Fibroblast of lung (primary cell): ENCODE measurements at places on chromosomes 16 and 17. TPM values are rescaled to one million over a fixed set of nuclear protein-coding genes. Genes with fewer than 3 reads are reported as not detected.
A peak's percentile ranks its signal among the peaks of the same experiment; 100 is the strongest.

GRCh38 chr17:73226556-73227172, 33.8 kb downstream of the COG1 start:
- no peak for DNase-seq
- no peaks in the 10 kb centered on the region for H3K27me3 ChIP-seq
- H3K4me1 ChIP-seq = peaks cover 22% of the 10 kb centered on the region
- H3K4me3 ChIP-seq = no peak overlapping the region
- no peak overlapping the region for H3K27ac ChIP-seq

GRCh38 chr16:71626858-71627213, 852 bp downstream of the MARVELD3 start:
- H3K27me3 ChIP-seq = peaks cover 20% of the 10 kb centered on the region
- no peak overlapping the region for H3K4me3 ChIP-seq
- no peak overlapping the region for H3K27ac ChIP-seq
- no peaks in the 10 kb centered on the region for H3K36me3 ChIP-seq
- H3K4me1 ChIP-seq = no peaks in the 10 kb centered on the region
- DNase-seq = no peak

DNA sequence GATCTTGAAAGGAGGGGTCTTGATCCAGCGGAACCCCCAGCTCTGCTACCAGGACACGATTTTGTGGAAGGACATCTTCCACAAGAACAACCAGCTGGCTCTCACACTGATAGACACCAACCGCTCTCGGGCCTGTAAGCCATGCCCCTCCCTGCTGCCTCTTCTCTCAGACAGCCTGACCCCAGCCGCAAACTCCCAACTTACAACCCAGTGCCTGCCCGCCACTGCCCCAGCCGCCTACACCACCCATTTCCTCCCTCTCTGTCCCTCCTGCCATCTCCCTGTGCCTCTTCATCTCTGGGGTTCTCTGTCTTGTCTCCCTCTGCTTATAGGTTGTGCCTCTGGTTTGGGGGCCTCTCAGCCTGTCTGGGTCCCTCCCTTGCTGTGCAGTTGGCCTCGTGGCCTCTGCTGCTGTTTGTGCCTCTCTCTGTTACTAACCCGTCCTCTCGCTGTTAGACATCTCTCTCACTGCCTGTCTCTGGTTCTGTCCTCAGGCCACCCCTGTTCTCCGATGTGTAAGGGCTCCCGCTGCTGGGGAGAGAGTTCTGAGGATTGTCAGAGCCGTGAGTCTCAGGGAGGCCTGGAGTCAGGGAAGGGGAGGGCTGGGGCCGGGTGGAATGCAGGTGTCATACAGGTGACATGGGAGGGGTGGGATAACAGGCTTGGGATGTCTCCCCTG, 9.6 kb downstream of the ERBB2 start:
- no peaks in the 10 kb centered on the region for H3K27me3 ChIP-seq
- peaks cover 18% of the 10 kb centered on the region for H3K36me3 ChIP-seq
- H3K4me1 ChIP-seq = peaks cover 2% of the 10 kb centered on the region
- no peak overlapping the region for H3K27ac ChIP-seq
- no peak overlapping the region for H3K4me3 ChIP-seq

GRCh38 chr16:89266521-89267134, 49.1 kb downstream of the ZNF778 start:
- peaks cover 2% of the 10 kb centered on the region for H3K4me1 ChIP-seq
- peaks cover 20% of the 10 kb centered on the region for H3K36me3 ChIP-seq
- DNase-seq = no peak
- no peak overlapping the region for H3K27ac ChIP-seq

The AOC3 gene
- 0.17 and 0.26 TPM in 2 replicates for total RNA-seq

DNA sequence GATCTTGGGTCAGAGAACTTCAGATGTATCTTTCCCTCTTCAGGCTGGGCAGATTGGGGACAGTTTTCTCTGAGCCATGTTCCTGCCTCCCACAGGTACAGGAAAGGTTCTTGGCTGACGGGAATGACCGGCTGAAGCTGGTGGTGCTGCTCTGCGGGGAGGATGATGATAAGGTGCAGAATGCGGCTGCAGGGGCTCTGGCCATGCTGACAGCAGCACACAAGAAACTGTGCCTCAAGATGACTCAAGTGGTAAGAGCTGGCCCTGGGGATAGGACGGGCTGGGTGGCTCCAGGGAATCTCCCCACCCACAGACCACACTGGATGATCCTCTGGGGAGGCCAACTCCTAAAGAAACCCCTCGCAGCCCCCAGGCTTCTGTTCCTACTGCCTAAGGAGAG, 10.9 kb downstream of the SLC35G3 start:
- no peaks in the 10 kb centered on the region for H3K36me3 ChIP-seq
- H3K4me3 ChIP-seq = no peak overlapping the region
- peaks cover 3% of the 10 kb centered on the region for H3K27me3 ChIP-seq
- DNase-seq = no peak
- no peak overlapping the region for H3K27ac ChIP-seq

The TMEM235 gene
- total RNA-seq = not detected in 2 replicates

GRCh38 chr16:14337303-14338191, 266.4 kb downstream of the MRTFB start:
- no peaks in the 10 kb centered on the region for H3K36me3 ChIP-seq
- H3K27ac ChIP-seq = no peak overlapping the region
- no peaks in the 10 kb centered on the region for H3K4me1 ChIP-seq

DNA sequence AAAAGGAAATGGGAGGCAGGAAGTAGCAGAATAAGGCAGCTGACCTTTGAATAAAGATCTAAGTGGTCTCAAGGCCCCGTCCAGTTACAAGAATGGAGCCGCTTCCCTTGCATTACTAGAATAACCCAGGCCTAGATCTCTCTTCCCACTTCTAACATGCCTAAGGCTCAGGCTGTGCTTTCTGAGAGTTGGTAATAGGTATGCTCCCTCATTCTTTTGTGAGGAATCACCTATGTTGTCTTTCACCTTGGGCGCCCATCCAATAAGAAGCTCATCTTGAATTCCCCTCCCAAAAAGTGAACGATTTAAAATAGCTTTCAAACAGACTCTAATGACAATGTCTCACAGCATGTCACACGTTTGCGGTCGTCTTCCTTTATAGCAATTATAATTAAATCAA, 101.2 kb downstream of the KCNJ2 start:
- H3K27me3 ChIP-seq = no peaks in the 10 kb centered on the region
- H3K27ac ChIP-seq = no peak overlapping the region
- H3K4me3 ChIP-seq = no peak overlapping the region
- no peaks in the 10 kb centered on the region for H3K4me1 ChIP-seq

- no peaks in the 10 kb centered on the region for H3K36me3 ChIP-seq
- peak overlapping the region; percentile 38 for H3K27ac ChIP-seq
- peaks cover 14% of the 10 kb centered on the region for H3K4me1 ChIP-seq
- H3K4me3 ChIP-seq = no peak overlapping the region
- no peaks in the 10 kb centered on the region for H3K27me3 ChIP-seq
- peak; percentile 82 for DNase-seq
Observed at GRCh38 chr17:81039854-81040758, 5.2 kb downstream of the BAIAP2 start.

GRCh38 chr16:21167360-21167759, 8.9 kb downstream of the LDAF1 start:
- H3K27me3 ChIP-seq = no peaks in the 10 kb centered on the region
- peak; percentile 98 for DNase-seq
- H3K4me1 ChIP-seq = peaks cover 12% of the 10 kb centered on the region
- peaks cover 4% of the 10 kb centered on the region for H3K36me3 ChIP-seq

DNA sequence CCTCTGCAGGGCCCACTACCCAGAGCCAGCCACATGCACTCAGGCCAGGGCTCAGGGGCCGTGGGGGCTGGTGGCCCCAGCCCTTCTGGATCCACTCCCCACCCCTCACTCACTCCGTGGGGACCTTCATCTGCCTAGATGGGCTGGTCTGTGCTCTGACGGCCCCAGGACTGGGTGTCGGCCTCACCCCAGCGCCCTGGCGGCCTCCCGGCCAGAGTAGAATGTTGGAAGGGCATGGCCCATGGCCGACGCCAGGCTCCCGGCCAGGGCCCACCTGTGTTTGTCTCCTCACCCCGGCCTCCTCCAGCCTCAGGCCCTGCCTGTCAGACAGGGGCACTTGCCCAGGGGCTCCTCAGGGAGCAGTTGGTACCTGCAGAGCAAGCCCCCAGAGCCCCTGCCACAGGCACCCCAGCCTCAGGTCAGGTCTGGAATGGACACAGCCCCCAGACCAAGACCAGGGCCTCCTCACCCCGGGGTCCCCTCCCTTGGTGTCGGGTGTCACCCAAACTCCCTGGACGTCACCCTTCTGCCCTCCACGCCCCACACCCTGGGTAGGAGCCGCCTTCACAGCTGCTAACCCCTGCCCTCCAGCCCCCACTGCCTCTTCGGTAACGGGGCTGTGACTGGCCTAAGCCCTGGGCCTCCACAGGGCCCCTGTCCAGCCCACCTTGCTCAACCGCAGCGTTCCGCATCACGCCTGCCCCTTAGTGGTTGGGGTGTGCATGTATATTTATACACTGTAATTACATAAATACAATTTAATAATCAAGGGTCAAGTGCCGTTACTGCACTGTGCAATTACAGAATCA, 3.0 kb upstream of the CDH15 start:
- H3K27me3 ChIP-seq = no peaks in the 10 kb centered on the region
- no peak overlapping the region for H3K4me3 ChIP-seq
- no peak for DNase-seq
- no peaks in the 10 kb centered on the region for H3K36me3 ChIP-seq
- H3K27ac ChIP-seq = no peak overlapping the region

DNA sequence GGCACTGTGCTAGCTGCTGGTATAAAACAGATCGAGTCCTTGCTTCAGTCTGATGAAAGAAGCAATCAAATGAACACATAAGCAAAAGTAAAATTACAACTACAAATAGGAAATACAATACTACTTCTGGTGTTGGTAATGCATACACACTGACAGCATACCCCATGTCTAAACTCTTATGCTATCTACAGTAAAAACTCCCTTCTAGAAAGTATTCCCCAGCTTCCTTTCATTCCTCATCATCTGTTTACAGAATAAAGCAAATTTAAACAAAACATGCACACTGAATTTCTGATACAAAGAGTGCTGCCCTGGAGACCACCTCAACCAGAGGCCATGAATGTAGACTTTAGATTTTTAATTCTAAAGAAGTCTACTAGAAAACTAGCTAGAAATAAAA, 109.6 kb downstream of the SSH2 start:
- no peak for DNase-seq
- H3K36me3 ChIP-seq = no peaks in the 10 kb centered on the region
- H3K4me1 ChIP-seq = no peaks in the 10 kb centered on the region

DNA sequence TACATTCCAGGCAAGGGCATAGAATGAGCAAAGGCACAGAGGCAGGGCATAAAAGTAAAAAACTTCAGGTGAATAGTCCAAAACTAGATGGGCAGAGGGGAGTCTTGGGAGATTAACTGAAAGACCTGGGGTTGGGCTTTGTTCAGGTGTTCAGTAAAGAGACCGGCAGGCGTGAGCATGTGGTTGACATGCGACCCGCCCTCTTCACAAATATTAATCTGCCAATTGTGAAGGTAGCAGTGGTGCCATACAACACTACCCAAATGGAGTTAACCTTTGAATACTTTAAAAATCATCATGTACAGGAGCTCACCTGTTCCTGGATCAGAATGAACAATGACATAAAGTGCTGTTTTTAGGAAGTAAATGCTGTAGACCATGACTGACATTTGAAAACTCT, 225.5 kb downstream of the LGALS9B start:
- no peak overlapping the region for H3K4me3 ChIP-seq
- no peaks in the 10 kb centered on the region for H3K27me3 ChIP-seq
- H3K4me1 ChIP-seq = no peaks in the 10 kb centered on the region
- no peak overlapping the region for H3K27ac ChIP-seq
- DNase-seq = no peak

- H3K36me3 ChIP-seq = no peaks in the 10 kb centered on the region
- H3K4me3 ChIP-seq = no peak overlapping the region
- DNase-seq = no peak
- peaks cover 7% of the 10 kb centered on the region for H3K4me1 ChIP-seq
- no peaks in the 10 kb centered on the region for H3K27me3 ChIP-seq
- H3K27ac ChIP-seq = no peak overlapping the region
Observed at GRCh38 chr16:11312718-11313492, 31.8 kb upstream of the PRM1 start.

- peaks cover 7% of the 10 kb centered on the region for H3K27me3 ChIP-seq
- no peak for DNase-seq
- no peak within 1 kb of the TSS for H3K27ac ChIP-seq
- peaks cover 7% of the 10 kb centered on the region for H3K36me3 ChIP-seq
- H3K4me1 ChIP-seq = peaks cover 6% of the 10 kb centered on the region
Observed at GRCh38 chr16:31483081-31483480, at the start of gene SLC5A2. Gene SLC5A2 (plus strand): TSS chr16:31483123. CDS start chr16:31483137, 14 bp downstream.

The CD19 gene
- total RNA-seq = under 0.01 and 0.26 TPM in 2 replicates

GRCh38 chr17:17752821-17753321, 71.6 kb downstream of the RAI1 start:
- H3K4me3 ChIP-seq = peak overlapping the region; percentile 64
- H3K36me3 ChIP-seq = no peaks in the 10 kb centered on the region
- H3K4me1 ChIP-seq = peaks cover 14% of the 10 kb centered on the region
- peak overlapping the region; percentile 89 for H3K27ac ChIP-seq
- DNase-seq = no peak
- no peaks in the 10 kb centered on the region for H3K27me3 ChIP-seq

The CX3CL1 gene
- under 0.01 TPM in 1 of 2 replicates, not detected in the other for total RNA-seq

GRCh38 chr16:10191096-10191495, 8.9 kb upstream of the GRIN2A start:
- no peaks in the 10 kb centered on the region for H3K27me3 ChIP-seq
- H3K4me1 ChIP-seq = no peaks in the 10 kb centered on the region
- no peak for DNase-seq
- H3K4me3 ChIP-seq = no peak overlapping the region

DNA sequence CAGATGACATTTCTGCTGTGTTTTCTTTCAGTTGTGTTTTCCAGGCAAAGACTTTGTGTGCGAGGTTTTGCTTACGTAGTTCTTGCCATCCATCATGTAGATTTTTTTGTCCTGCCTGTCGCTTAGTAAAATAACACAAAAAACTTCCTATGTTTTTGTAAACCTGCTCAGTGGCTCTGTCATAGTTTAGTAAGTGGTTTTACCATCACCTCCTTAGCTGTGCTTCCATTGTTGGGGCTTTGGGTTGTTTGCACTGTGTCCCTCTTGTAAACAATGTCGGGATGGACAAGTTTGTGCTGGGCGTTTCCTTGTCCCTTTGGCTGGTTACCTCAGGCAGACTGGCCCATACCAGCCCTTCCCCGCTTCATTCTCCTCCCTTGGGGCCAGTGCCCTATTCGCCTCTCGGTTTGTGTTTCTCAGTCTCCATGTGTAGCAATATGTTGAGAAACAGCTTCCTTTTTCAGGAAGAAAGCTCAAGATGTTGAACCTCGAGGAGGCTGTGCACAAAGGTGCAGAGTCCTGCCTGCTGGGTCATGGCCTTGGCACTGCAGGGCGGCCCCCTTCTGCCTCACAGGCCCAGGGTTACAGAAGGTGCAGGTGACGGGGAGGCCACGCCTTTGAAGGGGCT, 74.6 kb downstream of the KSR1 start:
- H3K36me3 ChIP-seq = no peaks in the 10 kb centered on the region
- H3K27me3 ChIP-seq = no peaks in the 10 kb centered on the region
- DNase-seq = peak; percentile 69

DNA sequence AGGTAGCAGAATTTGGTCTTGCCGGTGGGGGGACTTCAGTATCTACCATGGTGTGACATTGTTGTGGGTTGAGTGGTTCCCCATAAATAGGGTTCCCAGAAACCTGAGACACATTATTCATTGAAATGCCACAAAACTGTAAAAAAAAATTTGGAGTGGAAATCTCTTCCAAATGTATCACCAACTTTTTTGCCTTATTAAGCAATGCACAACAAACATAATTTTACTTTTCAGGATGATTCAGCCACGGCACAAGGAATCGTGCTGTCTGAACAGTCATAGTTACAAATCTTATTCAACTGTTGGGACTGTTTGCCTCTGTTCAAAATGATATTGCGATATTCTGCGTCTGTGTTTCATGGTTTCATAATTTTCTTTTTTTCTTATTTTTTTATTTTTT, 181.2 kb downstream of the NTN1 start:
- H3K4me3 ChIP-seq = no peak overlapping the region
- H3K27ac ChIP-seq = no peak overlapping the region
- peaks cover 3% of the 10 kb centered on the region for H3K27me3 ChIP-seq
- no peak for DNase-seq
- H3K4me1 ChIP-seq = no peaks in the 10 kb centered on the region
- no peaks in the 10 kb centered on the region for H3K36me3 ChIP-seq
